Kidney glomerular epithelial cell (primary cell): ENCODE measurements at places on chromosomes 2 and 18.

- DNase-seq: no peak
These were observed at the start of gene YES1 for GRCh38 chr18:811892-812375. YES1 (minus strand) TSS chr18:812242; CDS start chr18:756827, 55,415 bp downstream.

GRCh38 chr2:6887751-6888192 lies 10.2 kb downstream of the RSAD2 start:
- no peak for DNase-seq

DNA sequence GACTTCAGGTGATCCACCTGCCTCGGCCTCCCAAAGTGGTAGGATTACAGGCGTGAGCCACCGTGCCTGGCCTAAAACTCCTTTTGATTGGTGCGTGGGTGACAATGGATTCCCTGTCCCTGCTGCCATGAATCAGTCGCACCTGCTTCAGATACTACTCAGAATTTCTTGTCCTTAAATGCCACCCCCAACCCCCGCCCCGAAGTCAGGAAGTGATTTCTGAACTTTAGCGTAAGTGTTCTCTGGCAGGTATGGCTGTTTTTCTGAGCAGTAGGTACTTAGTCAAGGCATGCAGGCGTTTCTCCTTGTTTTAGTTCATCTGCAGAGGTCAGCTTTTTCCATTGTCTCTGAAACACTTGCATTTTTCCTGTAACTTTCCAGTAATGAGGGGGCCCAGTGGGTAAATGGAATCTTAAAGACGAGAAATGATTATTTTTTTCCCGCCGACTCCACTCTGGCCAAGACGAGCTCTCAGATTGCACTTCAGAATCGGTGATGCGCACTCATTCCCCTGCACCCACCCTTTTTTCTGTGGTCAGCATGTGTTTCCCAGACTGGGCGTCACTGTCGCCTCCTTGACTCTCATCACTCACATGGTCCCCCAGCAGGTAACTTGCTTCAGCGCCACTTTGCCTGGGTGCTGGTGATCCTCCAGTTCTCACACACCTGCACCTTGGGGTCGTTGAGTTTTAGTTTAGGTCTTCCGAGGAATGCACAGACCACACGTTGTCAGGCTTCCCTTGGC lies 179.7 kb downstream of the GBX2 start:
- DNase-seq: no peak

GRCh38 chr2:8754106-8754776 lies 72.4 kb downstream of the ID2 start:
- DNase-seq: no peak

DNA sequence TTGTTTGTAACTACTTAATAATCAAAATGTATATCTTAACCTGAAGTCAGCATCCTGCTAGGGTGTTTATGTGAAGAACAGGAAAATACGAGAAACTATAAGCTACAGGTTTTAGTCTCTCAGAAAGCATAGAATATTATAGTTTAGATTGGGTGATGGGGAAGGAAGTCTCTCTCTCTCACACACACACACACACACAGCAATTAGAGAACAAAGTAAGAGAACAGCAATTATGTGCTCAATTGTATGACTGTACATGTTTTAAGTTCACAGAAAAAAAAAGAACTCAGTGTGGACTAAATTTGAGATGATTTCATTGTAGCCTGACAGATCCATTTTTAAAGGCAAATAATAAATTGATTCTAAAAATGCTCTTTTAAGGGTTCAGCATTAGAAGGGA lies 94.3 kb upstream of the ZNF516 start:
- DNase-seq: no peak

DNA sequence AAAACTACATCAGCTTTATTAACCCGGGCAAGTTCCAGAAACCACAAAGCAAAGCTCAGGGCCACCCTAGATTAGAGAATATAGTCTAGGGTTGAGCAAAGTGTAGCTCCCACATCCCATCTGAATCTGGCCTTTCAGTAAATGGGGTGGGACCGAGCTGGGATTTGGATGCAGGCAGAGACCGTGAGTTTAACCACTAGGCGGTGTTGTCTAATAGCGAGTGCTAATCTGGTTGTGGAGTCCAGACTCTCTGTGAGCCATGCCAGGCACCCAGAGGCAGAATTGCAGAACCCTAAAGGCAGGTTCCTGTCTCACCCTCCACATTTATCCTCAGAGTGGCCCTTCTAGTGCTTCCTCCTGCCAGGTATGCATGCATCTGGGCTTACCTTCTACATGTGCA lies 435.9 kb downstream of the TSN start:
- peak; percentile 38 for DNase-seq

GRCh38 chr18:12283666-12284065 lies 24.4 kb upstream of the TUBB6 start:
- DNase-seq: no peak

- DNase-seq: peak; percentile 25
These were observed 190.3 kb downstream of the RBM43 start for GRCh38 chr2:151071382-151071781.

GRCh38 chr2:62343206-62343605 lies 147.3 kb downstream of the B3GNT2 start:
- no peak for DNase-seq

DNA sequence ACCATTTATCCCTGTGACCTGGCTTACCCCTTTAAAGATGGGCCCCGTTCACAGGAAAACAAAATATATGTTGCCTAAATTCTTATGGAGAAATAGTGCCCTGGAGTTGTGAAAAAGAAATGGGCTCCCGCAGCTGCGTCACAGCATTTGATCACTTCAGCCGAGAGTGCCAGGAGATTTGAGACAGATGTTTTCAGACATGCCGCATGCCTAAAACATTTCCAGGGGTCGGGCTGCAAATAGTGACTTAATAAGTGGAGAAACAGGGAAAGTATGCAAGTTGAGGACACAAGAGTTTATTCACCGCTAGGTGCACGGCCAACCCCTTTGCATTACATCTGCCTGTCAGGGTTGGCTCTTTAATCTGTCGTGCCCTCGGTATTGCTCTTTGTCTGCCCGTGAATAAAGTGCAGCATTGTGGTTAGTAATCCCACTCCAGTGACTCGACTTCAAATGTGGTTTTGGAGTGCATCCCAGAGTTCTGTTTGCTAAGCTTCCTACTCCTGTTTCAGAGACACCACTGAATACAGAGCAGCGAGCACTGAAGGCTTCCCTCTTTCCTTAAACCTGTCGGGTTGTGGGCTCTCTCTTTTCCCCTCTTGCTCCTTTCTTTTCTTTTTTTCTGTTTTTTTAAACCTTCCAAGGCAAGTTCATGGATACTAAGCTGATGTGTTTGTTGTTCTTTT lies 187.5 kb downstream of the LTBP1 start:
- peak; percentile 91 for DNase-seq

DNA sequence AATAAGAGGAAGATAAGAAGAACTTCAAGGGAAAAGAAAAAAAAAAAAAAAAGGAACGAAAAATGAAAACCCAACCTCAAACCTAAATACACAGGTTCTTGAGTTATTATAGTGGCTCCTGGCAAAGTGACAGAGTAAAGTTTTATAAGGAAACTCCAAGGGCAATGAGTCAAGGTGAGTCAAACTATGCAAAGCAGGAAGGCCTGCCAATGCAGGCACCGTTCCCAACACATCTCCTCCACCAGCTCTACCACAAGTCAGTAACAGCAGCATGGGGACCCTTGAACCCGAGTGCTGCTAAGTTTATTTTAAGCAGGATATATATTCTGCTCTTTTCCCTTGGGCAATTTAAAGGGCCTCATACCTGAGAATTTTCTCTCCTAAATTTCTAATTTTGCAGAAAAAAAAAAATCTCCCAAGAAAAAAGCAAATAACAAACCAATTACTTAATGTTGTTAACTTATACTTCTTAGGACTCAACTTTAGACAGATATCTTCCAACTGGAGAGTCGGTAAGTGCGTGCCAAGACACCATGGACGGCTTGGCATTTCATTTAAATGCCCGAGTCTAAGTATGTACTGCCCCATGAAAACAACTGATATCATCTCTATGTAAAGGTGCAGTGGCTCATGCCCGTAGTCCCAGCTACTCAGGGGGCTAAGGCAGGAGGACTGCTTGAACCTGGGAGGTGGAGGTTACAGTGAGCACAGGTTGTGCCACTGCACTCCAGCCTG lies 75.7 kb upstream of the TFCP2L1 start:
- peak; percentile 84 for DNase-seq

DNA sequence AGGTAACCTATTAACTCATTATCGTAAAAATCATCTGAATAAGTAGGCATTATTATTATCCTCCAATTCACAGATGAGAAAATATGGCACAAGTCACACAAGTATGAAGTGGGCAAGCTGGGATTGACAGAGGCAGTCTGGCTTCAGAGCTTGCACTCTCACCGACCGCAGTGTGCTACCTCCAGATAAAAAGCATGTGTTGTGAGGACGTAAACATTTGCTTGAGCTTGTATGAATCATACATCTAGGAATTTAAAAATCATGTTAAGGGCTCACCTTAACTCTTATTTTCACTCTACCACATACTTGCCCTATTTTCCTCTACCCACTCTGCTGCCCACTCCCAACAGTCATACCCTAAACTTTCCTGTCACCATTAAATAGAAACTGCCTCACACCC lies 65.3 kb upstream of the AMMECR1L start:
- no peak for DNase-seq

- no peak for DNase-seq
These were observed 6.7 kb downstream of the ZNF521 start for GRCh38 chr18:25345081-25345866.

- DNase-seq: peak; percentile 81
These were observed 49.6 kb upstream of the ITSN2 start for GRCh38 chr2:24409700-24410556.

GRCh38 chr2:190425221-190425866 lies 17.2 kb downstream of the MFSD6 start:
- DNase-seq: no peak

- no peak for DNase-seq
These were observed 720.5 kb downstream of the MBD2 start for GRCh38 chr18:53503914-53504441.

DNA sequence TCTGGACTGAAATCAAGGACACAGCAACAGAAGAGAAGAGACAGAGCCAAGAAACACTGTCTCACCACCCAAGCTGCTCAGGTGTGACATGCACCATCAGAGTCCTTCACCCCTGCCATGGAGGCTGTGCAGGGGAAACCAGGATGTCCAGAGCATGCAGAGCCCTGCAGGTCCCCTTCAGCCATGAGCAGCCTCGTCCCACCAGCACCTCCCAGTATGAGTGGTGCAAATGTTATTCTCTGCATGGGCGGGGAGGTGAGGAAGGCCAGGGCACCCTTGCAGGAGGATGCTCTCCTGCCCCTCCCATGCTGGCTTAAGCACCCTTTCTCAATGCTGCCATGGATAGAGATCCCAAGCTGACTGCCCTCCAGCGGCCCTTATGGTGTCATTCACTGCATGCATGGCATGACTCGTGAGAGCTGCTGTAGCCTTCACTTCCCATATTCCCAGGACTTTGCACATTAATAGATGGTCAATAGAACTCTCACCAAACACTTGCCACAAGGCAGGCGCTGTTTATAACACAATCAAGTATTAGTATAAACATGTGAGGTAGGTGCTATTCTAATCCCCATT lies 171.0 kb downstream of the ANAPC1 start:
- no peak for DNase-seq

- no peak for DNase-seq
These were observed 61.7 kb downstream of the SMIM21 start for GRCh38 chr18:75365837-75366236.

- DNase-seq: no peak
These were observed 296.9 kb upstream of the STON1 start for GRCh38 chr2:48233005-48233404.

- no peak for DNase-seq
These were observed at the start of gene WNT6 for GRCh38 chr2:218859556-218859987. WNT6 (plus strand) TSS chr2:218859805; CDS start chr2:218860038, 233 bp downstream.

DNA sequence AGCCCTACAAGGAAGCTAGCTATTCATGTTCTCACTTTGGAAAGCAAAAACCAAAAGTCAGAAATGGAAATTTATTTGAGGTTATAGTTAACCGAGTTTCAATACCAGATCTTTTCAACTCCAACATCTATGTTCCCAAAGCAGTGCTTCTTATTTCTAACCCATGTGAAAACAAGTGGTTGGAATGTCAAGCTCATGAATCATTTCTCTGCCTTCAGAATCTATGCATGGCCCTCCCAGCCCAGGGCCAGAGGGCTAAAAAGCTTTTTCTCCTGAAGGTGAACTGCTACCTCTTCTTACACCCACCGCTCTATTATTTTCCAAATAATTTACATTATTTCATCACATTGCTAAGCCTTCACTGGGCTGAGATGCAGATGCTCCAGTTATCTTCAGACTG lies 158.4 kb downstream of the SP3 start:
- DNase-seq: no peak

GRCh38 chr2:24181849-24182248 lies 7.0 kb downstream of the FAM228A start:
- DNase-seq: peak; percentile 10

DNA sequence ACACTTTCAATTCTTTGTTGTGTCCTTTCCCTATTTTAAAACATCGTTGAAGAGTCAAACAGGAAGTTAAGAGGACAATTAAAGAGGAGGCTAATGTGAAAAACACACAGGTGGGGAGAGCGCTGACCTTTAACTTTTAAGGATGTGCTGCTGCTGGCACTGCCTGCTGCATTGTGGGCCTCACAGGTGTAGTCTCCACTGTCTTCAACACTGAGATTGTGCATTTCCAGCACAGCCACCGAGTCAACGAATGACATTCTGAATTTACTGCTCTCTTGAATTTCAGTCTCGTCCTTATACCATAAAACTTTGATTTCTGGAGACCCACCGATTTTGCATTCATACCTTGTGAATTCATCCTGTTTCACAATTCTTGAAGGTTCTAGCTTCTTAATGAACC lies 91.9 kb downstream of the TTN start:
- no peak for DNase-seq

GRCh38 chr2:54524226-54524991 lies 68.3 kb downstream of the SPTBN1 start:
- DNase-seq: peak; percentile 84

DNA sequence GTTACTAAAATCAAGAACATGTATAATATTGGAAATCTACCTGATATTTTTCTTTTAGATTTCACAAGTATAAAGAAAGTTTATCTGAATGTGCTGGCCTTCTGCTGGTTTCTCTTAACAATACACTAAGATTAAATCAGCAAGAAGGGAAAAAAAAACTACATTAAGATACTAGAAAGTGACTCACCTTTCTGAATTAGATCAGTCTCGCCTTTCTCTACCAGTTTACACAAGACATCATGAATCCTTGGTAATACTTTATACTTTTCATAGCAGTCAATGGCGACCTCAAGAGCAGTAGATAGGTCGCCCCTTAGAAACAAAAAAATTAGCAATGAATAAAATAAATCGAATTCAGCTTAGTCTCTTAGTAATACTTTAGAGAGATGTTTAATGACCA lies 61.2 kb downstream of the LRPPRC start:
- DNase-seq: peak; percentile 8

GRCh38 chr2:96524482-96525210 lies 11.9 kb upstream of the ARID5A start:
- DNase-seq: no peak

GRCh38 chr2:12465631-12466135 lies 251.1 kb upstream of the TRIB2 start:
- no peak for DNase-seq

GRCh38 chr2:236240228-236240990 lies 23.8 kb downstream of the ASB18 start:
- no peak for DNase-seq

GRCh38 chr2:222088561-222088960 lies 210.2 kb downstream of the PAX3 start:
- no peak for DNase-seq
